Uterus (tissue), 4 donors: ENCODE measurements at places on chromosomes 2 and 18.

- no peak for DNase-seq
Observed at GRCh38 chr2:174563530-174564282, 33.9 kb downstream of the WIPF1 start.

- DNase-seq = no peak
Observed at GRCh38 chr18:73594749-73595148, 552.9 kb downstream of the FBXO15 start.

DNA sequence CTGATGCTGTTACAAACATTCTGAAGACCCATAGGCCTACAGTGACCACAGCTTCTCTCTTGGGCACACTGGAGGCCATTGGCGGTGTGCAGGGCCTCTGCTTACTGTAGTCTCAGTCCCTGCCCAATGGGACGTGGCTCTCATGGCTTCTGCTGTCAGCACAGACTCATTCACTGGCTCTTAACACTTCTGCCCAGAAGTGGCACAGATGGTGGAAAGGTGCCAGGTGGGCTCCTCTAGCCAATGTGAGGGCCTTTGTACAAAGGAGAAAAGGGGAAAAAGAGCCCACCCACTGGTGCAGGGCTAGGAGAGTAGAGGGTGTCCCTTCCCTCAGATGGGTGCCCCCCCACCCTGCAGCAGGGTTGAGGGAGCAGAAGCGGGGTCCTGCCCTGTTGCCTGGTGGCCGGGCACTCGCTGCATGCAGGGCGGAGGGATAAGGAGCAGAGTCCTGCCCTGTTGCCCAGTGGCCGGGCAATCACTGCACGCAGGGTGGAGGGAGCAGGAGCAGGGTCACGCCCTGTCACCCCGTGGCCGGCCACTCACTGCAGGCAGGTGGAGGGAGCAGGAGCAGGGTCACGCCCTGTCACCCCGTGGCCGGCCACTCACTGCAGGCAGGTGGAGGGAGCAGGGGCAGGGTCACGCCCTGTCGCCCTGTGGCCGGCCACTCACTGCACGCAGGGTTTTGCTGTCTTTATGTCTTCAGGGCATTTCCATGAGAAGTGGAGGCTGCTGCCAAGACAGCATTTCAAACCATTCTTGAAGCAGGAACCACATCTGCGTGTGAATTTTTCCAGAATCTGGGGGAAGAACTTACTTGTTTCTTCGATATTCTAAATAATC lies 20.0 kb downstream of the LRRFIP1 start:
- no peak for DNase-seq

GRCh38 chr2:102282678-102283091 lies 28.7 kb upstream of the IL1RL1 start:
- no peak for DNase-seq

- no peak for DNase-seq
Observed at GRCh38 chr2:68971591-68972231, 2.7 kb upstream of the GKN1 start.

- DNase-seq = no peak
Observed at GRCh38 chr18:53380063-53380639, 844.3 kb downstream of the MBD2 start.

GRCh38 chr2:188889187-188889586 lies 85.0 kb upstream of the COL3A1 start:
- DNase-seq = no peak

DNA sequence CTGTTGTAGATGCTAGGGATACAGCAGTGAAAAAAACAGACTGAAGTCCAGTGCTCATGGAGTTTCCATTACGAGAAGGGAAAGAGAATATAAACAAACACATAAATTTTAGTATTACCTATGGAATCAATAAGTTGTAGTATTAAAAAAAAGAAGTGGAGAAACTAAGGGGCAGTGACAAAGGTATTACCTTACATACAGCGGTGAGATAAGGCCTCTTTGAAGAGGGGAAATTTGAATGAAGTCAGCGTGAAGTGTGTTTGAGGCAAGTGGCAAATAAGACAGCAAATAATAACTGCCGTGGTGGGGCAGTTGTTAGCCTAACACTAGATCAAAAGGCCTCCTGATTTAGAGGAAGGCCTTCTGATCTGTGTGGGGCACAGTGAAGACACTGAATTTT lies 57.9 kb downstream of the TLK1 start:
- no peak for DNase-seq

DNA sequence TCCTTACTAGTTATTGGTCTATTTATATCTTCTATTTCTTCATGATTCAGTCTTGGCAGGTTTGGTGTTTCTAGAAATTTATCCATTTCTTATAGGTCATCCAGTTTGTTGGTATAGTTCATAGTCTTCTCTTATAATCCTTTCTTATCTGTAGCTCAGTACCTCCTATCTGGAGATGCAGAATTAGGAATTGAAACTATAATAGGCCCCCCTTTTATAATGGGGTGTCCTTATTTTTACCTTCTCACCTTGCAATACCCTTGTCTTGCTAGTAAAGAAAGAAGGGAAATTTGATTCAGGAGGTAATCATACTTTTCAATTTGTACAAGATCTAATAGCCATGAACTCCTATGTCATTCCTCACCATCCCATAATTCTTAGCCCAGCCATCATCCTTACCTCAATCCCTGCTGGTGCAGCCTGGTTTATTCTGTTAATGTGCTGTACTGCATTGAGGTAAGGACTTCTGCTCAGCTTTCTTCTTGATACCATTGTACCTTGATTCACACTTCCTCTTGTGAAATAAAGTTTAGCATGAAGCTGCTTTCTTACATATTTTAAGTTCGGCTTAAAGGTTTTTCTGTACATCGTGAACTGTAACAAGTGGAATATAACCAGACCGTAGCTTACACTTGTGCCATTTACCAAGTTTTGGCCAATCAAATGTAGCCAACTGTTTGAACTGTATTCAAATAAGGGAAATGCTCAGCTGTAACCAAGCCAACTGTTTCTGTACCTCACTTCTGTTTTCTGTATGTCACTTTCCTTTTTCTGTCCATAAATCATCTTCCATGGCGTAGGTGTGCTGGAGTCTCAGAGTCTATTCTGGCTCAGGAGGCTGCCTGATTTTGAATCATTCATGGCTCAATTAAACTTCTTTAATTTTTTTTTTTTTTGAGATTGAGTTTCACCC lies 40.1 kb upstream of the PTH2R start:
- DNase-seq = no peak
